Activated naive CD8-positive, alpha-beta T cell treated with anti-CD3 and anti-CD28 coated beads, Interleukin-2, amount 10 ng/mL, durations not matched to agents 7 days and 5 days (primary cell): ENCODE measurements at places on chromosomes 2 and 18. TPM values are rescaled to one million over a fixed set of nuclear protein-coding genes. Genes with fewer than 3 reads are reported as not detected.
A peak's percentile ranks its signal among the peaks of the same experiment; 100 is the strongest.

DNA sequence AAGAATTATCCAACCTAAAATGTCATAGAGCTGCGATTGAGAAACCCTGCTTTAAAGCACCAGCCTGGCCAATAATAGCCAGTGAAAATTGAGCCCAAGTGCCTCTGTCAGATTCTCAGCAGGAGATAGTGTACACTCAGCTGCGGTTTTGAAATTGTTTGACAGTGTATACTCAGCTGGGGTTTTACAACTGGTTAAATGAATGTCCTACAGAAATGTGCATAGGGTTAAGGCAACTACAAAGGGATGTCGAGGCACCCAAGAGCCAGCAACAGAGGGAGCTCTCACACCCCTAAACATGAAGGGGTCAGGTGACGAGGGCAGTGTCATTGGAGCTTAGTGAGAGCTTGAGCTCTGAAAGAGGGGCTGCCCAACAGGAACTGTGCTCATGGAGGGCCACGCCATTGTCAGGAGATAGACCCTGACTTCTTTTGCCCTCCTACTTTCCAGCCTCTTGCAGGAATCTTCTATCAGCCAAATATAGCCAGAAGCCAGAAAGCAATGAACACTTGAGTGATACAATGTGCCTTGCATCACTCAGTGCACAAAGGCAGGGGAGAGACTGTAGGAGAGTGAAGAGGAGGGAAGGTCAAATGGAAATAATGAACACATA, 15.1 kb downstream of the ACTG2 start:
- H3K4me1 ChIP-seq, result peaks cover 4% of the 10 kb centered on the region
- DNase-seq, result no peak
- no peaks in the 10 kb centered on the region for H3K27me3 ChIP-seq
- peak overlapping the region; percentile 66 for H3K27ac ChIP-seq
- H3K4me3 ChIP-seq, result no peak overlapping the region
- no peaks in the 10 kb centered on the region for H3K36me3 ChIP-seq

DNA sequence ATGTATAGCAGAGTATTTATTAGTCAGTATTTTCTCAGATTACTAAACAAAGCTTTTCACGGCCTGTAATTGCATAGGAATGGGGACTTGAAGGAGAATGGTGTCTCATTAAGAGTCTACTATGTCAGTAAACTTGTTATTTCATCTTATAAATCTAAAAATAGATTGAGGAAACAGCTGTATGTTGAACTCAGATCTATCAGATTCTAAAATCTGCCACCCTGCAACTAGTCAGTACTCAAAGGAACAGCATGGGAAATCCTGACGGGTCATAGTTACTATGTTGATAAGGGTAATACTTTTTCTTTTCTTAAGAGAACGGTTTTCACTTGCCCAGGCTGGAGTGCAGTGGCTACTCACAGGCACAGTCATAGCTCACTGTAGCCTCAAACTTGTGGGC, 70.2 kb upstream of the EMILIN2 start:
- no peaks in the 10 kb centered on the region for H3K27me3 ChIP-seq
- peaks cover 42% of the 10 kb centered on the region for H3K36me3 ChIP-seq
- DNase-seq, result no peak
- no peak overlapping the region for H3K4me3 ChIP-seq
- H3K4me1 ChIP-seq, result peaks cover 3% of the 10 kb centered on the region

- no peaks in the 10 kb centered on the region for H3K4me1 ChIP-seq
- H3K4me3 ChIP-seq, result no peak overlapping the region
- H3K27ac ChIP-seq, result no peak overlapping the region
- no peak for DNase-seq
- no peaks in the 10 kb centered on the region for H3K36me3 ChIP-seq
Measured at GRCh38 chr2:147099845-147100244, 745.0 kb upstream of the ACVR2A start.

GRCh38 chr2:165575044-165575615, 105.6 kb downstream of the CSRNP3 start:
- H3K27ac ChIP-seq, result no peak overlapping the region
- no peak for DNase-seq
- H3K4me1 ChIP-seq, result no peaks in the 10 kb centered on the region
- H3K27me3 ChIP-seq, result peaks cover 6% of the 10 kb centered on the region
- H3K36me3 ChIP-seq, result no peaks in the 10 kb centered on the region

DNA sequence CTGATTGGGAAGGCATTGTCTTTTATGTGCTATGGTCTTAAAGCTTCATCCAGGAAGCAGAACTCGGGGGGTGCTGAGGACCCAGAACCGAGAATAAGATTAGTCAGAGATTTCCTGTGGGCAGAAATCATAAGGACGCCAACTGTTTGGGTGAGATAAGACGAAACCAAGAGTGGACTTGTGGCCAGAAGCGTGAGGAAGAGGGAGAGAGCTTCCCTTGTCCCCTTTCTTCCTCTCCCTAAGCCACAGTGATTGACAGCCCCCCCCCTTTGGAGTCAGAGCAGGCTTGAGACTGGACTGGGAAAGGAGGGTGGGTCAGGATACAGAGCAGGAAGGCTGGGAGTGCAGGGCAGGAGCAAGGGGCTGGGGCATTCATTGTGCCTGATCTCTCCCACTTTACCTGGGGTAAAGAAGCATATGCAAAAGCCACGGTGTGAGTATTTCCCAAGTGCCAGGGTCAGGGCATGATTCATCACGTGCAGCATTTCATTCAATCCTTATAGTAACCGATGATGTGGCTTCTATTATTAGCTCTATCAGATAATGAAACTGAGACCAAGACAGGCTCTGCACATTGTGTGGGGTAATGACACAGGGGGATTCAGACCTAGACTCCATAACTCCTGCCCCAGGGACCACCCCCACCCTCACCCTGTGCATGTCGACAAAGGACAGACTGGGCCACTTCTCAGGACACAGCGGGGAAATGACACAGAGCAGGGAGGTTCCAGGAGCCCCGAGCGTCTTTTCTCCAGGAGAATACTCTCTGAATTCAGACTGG, 3.0 kb upstream of the IL1RN start:
- H3K36me3 ChIP-seq, result no peaks in the 10 kb centered on the region
- peaks cover 19% of the 10 kb centered on the region for H3K4me1 ChIP-seq
- no peak for DNase-seq

DNA sequence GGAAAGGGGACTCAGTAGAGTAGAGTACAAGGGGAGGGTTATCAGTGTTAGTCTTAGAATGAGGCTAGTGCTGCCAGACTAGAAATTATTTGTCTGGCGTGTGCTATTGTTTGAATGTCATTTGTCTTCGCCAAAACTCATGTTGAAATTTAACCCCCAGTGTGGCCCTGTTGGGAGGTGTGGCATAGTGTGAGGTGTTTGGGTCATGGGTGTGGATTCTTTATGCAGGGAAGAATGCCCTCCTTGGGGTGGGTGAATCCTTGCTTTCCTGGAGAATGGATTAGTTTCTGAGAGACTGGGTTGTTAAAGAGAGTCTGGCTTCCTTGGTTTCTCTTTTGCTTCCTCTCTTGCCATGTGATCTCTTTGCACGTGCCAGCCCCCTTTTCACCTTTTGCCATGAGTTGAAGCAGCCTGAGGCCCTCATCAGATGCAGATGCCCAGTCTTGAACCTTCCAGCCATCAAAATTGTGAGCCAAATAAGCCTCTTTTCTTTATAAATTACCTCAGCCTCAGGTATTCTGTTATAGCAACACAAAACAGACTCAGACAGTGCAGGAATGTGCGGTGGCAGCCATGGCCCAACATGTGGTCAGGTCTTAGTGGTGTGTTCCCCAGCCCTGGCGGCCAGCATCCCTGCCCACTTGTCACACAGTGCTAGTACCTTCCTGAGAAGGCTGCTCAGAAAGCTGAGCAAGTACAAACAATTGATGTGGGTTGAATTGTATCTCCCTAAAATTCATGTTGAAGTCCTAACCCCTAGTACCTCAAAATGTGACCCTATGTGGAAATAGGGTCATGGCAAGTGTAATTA, 48.4 kb upstream of the NAB1 start:
- no peaks in the 10 kb centered on the region for H3K27me3 ChIP-seq
- no peak overlapping the region for H3K4me3 ChIP-seq
- peaks cover under 1% of the 10 kb centered on the region for H3K36me3 ChIP-seq
- no peak for DNase-seq
- H3K4me1 ChIP-seq, result peaks cover 9% of the 10 kb centered on the region

DNA sequence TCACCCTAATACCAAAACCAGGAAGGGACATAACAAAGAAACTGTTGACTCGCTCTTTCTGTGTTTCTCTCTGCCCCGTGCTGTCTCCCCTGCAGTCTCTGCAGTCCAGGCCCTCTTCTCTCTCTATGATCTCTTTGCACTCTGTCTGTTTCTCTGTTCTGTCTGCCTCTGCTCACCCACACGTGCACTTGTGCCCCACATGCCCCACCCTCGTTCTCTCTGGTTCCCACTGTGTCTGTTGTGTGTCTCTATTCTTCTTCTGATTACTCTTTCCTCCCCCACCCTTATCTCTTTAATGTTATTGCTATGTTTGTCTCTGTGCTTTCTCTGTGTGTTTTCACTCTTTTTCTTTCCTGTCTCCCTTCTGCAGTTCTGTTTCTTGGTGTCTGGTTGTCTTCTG, 54.0 kb downstream of the NAT8 start:
- no peaks in the 10 kb centered on the region for H3K27me3 ChIP-seq
- no peak overlapping the region for H3K4me3 ChIP-seq
- H3K27ac ChIP-seq, result no peak overlapping the region
- peaks cover 4% of the 10 kb centered on the region for H3K4me1 ChIP-seq
- DNase-seq, result no peak

DNA sequence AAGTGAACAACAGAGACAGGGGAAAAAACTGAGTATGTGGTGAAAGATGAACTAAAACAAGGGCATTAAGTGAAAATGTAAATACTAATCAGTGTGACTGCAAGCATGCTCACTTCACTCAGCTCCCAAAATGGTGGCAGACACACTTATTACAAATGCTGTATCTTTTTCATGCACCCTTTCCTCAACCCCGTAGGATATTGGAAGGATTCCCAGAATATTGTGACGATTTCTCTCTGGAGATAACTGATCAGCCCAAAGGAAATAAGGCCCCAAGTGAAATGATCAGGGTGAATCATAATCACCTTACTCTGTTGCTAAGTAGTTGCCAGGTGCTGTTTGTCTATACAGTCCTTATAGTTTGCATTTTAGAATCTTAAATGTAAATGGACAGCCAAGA, 138.9 kb upstream of the IL1R2 start:
- H3K27ac ChIP-seq, result no peak overlapping the region
- no peaks in the 10 kb centered on the region for H3K27me3 ChIP-seq

The GRB14 gene
- not detected for total RNA-seq

The TFCP2L1 gene
- 0.03 TPM for total RNA-seq

The NEU2 gene
- total RNA-seq, result not detected

The CD8B gene
- 483 TPM for total RNA-seq

DNA sequence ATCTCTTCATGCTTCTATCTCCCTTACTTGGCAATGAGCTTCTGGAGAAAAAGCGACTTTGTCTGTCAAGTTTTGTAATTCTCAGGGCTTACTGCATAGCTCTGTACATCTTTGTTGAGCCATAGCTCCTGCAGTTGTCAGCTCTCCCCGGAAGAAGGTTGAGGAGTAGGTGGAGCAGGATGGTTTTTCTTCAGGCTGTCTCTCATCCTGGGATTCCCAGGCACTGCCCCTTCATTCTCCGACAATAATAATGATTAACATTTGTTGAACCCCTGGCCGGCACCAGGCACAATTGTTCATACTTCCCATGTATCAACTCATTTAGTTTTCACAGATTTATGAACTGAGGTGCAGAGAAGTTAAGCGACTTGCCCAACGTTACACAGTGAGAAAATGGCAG, 23.5 kb upstream of the RHOB start:
- H3K4me1 ChIP-seq, result peaks cover 13% of the 10 kb centered on the region
- H3K36me3 ChIP-seq, result no peaks in the 10 kb centered on the region
- no peak overlapping the region for H3K4me3 ChIP-seq
- no peak for DNase-seq

DNA sequence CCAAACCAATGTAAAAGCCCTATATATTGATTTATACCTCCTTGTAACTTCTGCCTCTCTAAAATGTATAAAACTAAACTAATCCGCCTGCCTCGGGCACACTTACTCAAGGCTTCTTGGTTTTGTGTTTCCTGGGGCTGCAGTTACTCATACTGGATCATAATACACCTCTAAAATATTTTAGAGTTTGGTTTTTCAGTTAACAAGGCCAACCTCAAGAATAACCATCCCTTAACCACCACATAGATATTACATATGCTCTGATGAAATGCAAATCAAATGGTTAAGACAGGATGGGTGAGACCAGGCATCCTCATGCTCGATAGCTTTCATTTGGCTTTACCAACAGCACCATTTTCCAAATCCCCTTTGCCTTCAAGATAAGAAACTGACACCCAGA, 46.4 kb downstream of the UXS1 start:
- H3K27me3 ChIP-seq, result no peaks in the 10 kb centered on the region
- peak overlapping the region; percentile 84 for H3K27ac ChIP-seq
- DNase-seq, result no peak
- peaks cover 83% of the 10 kb centered on the region for H3K36me3 ChIP-seq

DNA sequence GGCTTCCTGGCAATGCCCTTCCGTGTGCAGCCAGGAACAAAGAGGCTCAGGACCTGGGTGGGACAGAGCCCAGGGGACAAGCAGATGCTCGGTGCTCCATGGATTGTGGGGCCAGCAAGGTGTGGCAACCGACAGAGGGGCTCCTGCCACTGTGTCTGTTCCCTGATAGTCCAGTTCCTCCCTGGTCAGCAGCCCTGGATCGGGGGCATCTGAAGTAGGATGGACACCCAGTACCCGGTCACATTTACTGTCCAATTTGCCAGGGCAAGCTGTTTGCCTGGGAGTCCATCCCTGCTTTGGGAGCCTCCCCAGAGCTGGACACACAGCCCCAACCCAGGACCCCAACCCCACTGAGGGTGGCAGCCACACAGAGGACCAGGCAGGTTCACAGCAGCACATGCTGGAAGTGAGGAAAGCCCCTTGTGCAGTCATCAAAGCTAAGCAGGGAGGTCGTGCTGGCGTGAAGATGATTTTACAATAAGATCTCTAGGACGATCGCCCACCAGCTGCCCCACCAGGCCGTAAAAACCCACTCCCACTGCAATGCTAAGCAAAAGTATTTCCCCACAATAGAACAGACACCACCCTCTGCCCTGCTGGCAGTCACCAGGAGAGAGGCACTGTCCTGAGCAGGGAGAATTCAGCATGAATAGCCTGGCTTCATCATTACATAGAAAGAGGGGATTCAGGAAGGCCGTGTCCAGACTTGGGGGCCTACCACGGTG, 141.7 kb downstream of the NDUFA10 start:
- H3K36me3 ChIP-seq, result peaks cover 5% of the 10 kb centered on the region
- peaks cover 2% of the 10 kb centered on the region for H3K4me1 ChIP-seq
- no peak for DNase-seq
- H3K27ac ChIP-seq, result no peak overlapping the region
- peaks cover 19% of the 10 kb centered on the region for H3K27me3 ChIP-seq

GRCh38 chr2:27051902-27052645, 606 bp downstream of the AGBL5 start:
- no peak for DNase-seq
- H3K27me3 ChIP-seq, result peaks cover 4% of the 10 kb centered on the region
- peaks cover 26% of the 10 kb centered on the region for H3K4me1 ChIP-seq
- H3K4me3 ChIP-seq, result peak overlapping the region; percentile 90

- H3K4me3 ChIP-seq, result peak overlapping the region; percentile 24
- DNase-seq, result no peak
- H3K36me3 ChIP-seq, result peaks cover 23% of the 10 kb centered on the region
- H3K27me3 ChIP-seq, result no peaks in the 10 kb centered on the region
- peaks cover 19% of the 10 kb centered on the region for H3K4me1 ChIP-seq
- peak overlapping the region; percentile 28 for H3K27ac ChIP-seq
Measured at GRCh38 chr2:196963043-196963442, 36.5 kb upstream of the PGAP1 start.

The CRYGD gene
- total RNA-seq, result not detected
